ENCODE measurements at places on chromosomes 13 and 19.

GRCh38 chr13:33806470-33807248 is 11.3 kb upstream of the RFC3 start:
- no peak for DNase-seq

DNA sequence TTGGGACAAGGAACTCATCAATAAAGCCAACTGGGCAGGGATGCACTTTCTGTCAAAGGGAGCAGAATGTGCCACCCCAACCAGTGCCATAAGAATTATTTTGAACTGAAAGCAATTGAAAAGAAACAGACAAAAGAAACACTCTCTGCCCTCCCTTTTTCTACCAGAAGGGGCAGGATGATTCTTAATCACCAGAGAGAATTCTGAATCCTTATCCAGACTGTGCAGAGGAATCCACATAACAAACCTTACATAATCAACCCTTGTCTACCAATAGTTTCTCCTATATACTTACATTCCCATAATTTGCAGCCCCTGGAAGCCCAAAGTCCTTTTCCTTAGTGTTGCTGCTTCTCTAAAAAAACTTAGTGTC is 520.7 kb upstream of the NBEA start:
- DNase-seq: no peak

DNA sequence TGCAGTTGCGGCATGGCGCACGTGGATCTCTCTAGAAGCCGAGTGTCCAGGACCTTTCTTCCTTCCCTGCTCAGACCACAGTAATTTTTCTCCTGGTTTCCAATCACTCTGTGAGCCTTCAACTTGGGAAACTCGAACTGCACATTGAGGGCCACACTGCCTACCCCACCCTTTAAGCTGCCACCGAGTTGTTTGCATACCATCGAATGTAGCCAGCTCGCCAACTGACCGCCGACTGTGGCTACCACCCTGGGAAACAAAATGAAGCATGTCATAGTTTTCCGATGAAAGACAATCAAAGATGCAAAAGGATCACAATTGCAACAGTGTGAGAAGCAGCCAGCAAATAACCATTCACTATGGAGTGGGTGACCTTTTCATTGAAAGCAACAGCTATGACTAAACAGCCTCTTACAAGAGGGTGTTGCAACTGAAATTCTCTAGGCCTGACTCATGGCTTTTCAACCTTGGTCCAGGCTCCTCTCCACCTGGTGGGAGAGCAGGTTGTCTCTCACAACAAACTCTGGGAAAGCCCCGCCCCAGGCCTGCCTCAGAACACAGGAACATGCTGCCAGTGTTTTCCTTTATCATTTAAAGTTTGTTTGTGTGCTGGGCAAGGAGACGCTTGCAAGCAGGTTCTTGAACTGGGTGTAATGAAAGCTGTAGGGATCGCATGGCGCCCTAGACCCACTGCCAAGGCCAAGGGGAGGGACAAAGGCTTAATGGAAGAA is 141.7 kb upstream of the SERP2 start:
- no peak for DNase-seq

- DNase-seq: no peak
Measured at GRCh38 chr19:5450482-5451126, 4.6 kb upstream of the ZNRF4 start.

DNA sequence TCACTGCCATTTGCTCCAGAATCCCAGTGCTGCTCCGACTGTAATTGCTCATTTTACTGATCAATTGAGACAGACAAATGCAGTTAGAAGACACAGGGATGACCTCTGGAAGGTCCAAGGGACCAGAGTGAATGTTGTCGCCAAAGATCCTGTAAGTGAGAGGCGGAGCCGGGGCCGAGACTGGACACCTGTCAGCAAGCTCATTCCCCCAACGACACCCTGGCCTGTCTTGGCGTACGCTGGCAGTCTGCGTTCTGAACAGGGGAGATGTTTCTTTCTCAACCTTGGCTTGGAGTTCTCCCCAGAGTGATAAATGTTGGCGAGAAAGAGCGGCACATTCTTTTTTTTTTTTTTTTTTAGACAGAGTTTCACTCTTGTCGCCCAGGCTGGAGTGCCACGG is 24.2 kb downstream of the GADD45B start:
- no peak for DNase-seq

GRCh38 chr19:11306337-11306736 is 10.4 kb downstream of the TSPAN16 start:
- no peak for DNase-seq

DNA sequence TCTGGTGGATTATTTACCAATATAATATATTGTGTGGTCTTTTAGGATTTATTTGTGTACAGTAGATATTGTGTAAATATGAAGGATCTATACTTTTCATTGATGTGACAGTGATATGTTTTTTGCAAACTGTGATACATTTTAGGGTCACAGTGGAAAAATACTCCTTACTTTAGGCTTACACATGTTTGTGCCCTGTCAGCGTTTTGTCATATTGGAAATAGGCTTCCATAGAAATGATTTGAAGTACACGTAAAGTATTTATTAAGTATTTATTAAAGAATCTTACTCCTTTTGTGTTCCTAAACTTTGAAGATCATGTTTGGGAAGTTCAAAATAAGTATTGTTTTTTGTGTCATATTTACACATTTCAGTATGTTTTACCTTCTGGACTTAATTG is 5.0 kb downstream of the ZNF808 start:
- DNase-seq: no peak

GRCh38 chr13:32903720-32904119 is 112.5 kb upstream of the KL start:
- DNase-seq: no peak

DNA sequence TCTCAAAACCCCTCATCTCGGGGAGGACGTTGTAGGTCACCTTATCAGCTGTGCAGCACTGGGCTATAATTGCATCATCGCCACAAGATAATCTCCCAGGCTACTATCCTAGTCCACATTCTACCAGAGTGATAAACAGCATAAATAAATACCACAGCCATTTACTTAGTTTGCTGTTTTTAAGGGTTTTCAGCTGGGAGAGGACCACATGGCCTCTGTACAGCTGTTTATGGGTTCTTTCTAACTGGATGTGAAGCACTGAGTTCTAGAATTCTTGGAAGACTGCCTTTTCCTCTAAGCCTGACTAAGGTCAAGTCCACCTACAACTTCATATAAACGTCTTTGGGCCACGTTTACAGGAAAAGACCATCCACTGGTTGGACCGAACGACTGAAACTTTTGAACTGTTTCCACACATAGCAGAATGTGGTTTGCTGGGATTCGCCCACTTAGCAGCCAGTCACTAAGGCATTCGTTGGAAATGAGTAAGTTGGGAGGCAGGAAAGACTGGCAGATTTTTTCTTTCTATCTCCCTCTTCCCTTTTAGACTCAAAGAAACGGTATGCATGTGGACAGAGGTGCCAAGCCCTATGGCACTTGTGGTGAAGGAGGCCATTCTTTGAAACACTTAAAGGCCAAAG is 752.5 kb upstream of the SGCG start:
- DNase-seq: no peak

DNA sequence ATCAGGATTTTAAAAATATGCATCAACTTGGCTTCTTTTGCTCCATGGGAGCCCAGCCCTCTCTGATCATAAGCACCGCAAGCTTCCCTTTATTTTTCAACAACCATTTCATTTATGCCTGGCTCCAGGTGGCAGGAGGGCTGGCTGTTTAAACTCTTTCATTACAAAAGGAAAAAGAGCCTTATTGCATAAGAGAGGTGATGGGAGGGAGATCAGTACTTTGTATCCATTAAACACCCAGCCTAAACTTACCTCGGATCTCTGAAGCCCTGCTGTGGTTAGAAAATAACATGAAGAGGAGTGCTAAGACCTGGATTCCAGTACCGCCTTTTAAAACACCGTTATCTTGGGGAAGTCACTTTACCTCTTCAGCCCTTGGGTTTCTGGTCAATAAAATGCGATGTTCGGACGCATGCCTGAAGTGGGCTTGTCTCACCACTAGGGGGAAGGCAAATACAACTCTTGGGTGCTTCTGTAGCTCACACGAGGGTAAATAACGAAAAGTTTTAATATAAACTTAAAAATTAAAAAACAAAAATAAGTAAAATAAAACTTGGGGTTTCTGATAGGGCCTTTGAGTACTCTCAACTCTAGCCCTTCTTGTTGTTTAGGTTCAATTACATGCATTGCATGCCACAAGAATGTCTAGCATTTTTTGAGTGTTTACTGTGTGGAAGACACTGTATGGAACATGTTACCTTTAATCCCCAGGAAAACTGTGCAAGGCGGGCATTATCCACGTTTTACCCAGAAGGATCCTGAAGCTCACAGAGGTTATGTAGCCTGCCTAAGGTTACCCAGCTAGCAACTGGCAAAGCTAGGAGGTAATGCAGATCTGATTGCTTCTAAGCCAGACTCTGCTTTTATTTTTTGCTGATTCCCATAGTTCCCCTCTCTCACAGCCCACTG is 240.3 kb downstream of the LMO7 start:
- DNase-seq: peak; percentile 20

DNA sequence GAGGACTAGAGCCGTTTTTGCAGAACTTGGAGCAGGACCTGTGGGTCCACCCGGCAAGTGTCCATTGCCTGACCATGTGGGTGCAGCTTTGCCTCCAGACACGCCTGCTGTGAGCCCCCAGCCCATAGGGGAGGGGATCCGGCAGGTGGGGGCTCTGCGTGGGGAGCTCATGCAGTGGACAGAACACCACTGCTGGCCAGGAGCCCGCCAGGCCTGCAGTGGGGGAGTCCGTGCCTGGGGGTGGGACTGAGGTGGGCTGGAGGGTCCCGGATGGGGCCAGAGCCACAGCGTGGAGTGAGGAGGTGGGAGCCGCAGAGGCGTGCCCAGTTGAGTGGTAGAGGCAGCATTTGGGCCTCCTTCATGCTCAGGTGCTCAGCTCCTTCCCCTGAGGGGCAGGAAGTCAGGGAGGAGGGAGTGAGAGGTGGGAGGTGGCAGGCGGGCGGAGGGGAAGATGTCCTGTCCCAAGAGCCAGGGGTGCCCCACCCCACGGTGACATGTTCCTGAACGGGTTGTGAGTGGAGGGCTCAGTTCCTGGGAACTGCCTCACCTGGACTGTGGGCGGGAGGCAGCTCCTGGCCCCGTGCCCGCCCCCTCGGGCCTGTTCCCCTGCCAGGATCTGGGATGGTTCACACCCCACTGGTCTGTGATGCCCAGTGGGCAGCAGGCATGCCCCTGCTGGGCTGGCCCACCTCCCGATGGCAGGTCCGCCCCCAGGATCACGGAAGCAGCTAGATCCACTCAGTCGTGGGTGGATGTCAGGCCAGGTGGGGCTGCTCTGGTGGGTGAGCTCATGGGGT is 8.8 kb downstream of the ADAT3 start:
- no peak for DNase-seq

GRCh38 chr13:101660711-101661110 is 208.2 kb downstream of the ITGBL1 start:
- no peak for DNase-seq

- DNase-seq: no peak
Measured at GRCh38 chr19:17733127-17733526, 13.8 kb downstream of the MAP1S start.

DNA sequence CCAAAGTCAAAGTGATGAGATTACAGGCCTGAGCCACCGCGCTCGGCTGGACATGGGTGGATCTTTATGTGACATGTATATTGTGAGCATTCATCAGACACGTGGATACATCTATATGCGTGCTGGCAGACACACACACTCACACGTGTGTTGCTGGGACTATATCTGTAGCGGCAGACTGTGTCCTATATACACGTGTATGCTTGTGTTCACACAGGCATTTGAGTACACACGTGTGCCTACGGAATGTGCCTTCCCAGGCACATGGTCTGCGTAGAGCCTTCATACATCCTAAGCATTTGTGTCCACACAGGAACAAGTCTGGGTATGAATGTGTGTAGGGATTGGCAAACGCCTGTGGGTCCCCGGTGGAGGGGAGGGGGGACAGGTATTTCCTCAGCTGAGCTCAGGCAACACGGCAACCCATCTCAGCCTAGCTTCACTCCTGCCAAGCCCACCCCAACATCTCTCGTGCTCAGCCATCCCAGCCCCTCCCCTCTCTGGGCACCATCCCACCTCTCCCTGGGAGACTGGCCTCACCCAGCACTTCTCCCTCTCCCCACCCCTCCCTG is 2.6 kb downstream of the UNC13A start:
- DNase-seq: no peak

- DNase-seq: no peak
Measured at GRCh38 chr19:51079481-51080110, 3.1 kb downstream of the KLK14 start.

- no peak for DNase-seq
Measured at GRCh38 chr13:90049989-90050671, 1297.4 kb upstream of the MIR17HG start.

DNA sequence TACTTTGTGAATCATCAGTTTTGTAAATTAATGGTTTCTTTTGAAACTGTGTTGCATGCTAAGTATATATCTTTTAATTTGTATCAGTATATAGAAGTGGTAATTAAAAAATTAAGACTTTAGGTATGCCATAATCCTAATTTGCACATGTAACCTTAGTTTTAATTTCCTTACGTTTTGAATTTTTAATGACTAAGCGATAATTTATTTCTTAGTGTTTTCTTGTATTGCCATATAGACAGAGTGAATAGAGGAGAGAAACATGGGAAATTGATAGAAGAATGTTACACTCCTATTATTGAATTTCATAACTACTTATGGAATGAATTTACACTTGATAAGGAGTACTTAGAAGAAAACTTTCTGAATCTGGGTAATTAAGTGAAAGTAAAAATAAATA is 29.5 kb downstream of the LPAR6 start:
- no peak for DNase-seq

DNA sequence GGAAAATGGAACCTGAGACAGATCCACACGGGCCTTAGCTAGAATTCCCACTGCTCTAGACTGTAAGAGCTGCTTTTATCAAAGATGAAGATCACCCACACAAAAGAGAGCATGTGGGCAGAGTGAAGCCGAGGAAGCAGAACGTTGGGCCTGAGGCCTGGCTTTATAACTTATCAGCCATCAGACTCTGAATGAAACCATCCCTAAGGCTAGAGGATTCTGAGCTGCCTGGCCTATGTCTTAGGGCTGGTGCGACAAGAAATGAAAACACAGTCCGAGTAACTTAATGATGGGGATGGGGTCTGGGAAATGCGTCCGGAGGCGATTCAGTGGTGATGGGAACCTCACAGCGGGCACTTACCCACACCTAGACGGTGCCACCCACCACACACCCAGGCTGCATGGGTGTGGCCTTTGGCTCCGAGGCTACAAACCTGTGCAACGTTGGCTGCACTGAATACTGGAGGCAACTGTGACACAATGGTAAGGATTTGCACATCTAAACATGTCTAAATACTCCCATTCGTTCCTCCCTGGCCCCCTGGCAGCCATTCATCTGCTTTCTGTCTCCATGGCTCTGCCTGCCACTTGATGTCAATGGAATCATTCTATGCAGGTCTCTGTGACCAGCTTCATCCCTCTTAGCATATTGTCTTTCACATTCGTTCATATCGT is 62.0 kb downstream of the SLC15A1 start:
- no peak for DNase-seq

DNA sequence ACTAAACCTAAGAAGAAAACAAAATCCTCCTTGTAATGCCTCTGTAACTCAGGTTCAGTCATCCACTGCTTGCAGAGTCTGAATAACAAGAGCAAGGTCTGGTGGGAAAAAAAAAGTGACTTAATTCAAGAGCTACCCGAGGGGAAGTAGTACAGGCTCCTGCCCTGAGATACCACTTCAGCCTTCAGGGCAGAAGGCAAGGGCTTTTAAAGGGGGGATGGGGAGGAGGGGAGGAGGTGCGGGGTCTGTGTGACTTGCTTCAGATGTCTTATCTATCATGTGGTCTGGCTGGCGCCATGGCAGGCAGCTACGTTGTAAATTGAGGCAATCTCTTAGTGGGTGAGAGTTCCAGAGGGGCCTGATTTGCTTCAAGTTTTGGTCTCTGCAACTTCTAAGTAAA is 66.7 kb downstream of the LRRC63 start:
- no peak for DNase-seq

GRCh38 chr19:38848299-38849146 is 1.3 kb downstream of the HNRNPL start:
- no peak for DNase-seq

Measured in stimulated activated CD4-positive, alpha-beta T cell treated with anti-CD3 and anti-CD28 coated beads, Interleukin-15, amount 100 ng/mL, for 48 hours (primary cell).